ENCODE measurements at places on chromosomes 16 and 17.

DNA sequence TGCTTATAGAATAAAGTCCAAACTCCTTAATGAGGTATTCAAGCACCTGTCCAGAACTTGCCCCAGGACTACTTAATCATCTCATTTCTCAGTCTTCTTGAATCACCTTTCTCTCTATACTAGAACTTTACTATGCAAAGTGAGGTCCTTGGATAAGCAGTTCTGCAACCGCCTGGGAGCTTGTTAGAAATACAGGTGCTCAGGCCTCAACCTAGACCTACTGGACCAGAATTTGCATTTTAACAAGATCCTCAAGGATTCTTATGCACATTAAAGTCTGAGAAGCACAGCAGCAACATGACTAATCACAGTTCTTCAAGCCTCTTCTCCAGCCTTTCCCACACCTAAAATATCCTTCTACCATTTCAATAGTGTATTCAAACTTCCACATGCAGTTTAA, 61.7 kb downstream of the GRB7 start:
- no peak overlapping the region for H3K27ac ChIP-seq
- no peak for DNase-seq

GRCh38 chr17:72952220-72952619, 140.3 kb downstream of the SLC39A11 start:
- DNase-seq, result no peak
- H3K36me3 ChIP-seq, result no peaks in the 10 kb centered on the region
- H3K4me3 ChIP-seq, result no peak overlapping the region
- H3K27me3 ChIP-seq, result peaks cover 2% of the 10 kb centered on the region

DNA sequence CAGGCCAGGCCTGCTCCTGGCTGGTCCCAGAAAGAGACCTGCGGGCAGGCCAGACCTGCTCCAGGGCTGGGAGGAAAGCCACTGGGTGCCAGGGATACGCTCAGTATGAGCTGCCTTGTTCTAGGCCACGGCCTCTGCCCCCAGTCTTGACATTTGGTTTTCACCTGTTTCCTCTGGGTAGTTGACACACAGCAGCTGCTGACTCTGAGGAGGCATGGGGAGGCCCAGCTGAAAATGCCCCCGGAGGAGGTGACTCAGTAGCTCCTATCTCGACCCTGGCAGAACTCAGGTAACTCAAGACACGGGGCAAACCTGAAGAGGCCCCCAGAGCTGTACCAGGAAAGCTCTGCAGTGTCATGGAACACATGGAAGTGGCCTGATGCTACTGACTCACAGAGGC, 13.9 kb upstream of the ADGRG1 start:
- H3K4me3 ChIP-seq, result no peak overlapping the region
- H3K27ac ChIP-seq, result no peak overlapping the region
- no peak for DNase-seq
- H3K4me1 ChIP-seq, result peaks cover 20% of the 10 kb centered on the region
- H3K36me3 ChIP-seq, result no peaks in the 10 kb centered on the region

- peaks cover 55% of the 10 kb centered on the region for H3K4me1 ChIP-seq
- H3K27ac ChIP-seq, result no peak overlapping the region
- peaks cover 40% of the 10 kb centered on the region for H3K27me3 ChIP-seq
- no peak overlapping the region for H3K4me3 ChIP-seq
- H3K36me3 ChIP-seq, result no peaks in the 10 kb centered on the region
These were observed 214.3 kb upstream of the CDH5 start for GRCh38 chr16:66152181-66152580.

GRCh38 chr17:42784409-42784808, 4.0 kb downstream of the WNK4 start:
- H3K36me3 ChIP-seq, result no peaks in the 10 kb centered on the region
- no peak overlapping the region for H3K27ac ChIP-seq
- H3K27me3 ChIP-seq, result peaks cover 61% of the 10 kb centered on the region

DNA sequence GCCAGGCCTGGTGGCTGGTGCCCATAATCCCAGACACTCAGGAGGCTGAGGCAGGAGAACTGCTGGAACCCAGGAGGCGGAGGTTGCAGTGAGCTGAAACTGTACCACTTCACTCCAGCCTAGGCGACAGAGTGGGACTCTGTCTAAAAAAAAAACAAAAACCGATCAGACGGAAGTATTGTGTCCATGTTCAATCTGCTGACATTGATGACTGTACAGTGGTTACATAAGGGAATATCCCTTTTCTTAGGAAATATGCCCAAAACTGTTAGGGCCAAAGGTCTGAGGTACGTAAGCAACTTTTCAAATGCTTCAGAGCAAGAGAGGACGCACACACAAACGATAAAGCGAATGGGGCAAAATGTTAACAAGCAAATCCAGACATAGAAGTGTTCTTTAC, 69.8 kb upstream of the DNAH17 start:
- DNase-seq, result no peak
- H3K4me1 ChIP-seq, result peaks cover 15% of the 10 kb centered on the region
- H3K36me3 ChIP-seq, result no peaks in the 10 kb centered on the region
- H3K27me3 ChIP-seq, result no peaks in the 10 kb centered on the region
- H3K4me3 ChIP-seq, result no peak overlapping the region
- no peak overlapping the region for H3K27ac ChIP-seq

DNA sequence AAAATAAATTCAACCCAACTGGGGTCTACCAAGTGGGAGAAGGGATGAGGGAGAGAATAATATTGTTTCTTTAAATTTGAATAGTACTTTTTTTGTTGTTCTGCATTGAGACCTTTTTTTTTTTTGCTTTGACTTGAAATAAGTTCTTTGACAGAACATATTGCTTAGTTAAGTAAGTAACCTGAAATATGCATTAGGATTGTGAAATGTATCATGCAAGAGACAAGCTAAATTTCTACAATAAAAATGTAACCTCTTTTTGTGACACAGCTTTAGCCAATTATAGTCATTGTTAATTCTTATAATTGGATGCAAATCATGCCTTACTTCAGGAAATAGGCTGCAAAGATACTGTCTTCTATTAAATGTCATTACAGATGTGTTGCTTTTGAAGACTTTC, 150.0 kb upstream of the GOT2 start:
- peaks cover 8% of the 10 kb centered on the region for H3K27me3 ChIP-seq
- H3K4me3 ChIP-seq, result no peak overlapping the region
- H3K27ac ChIP-seq, result no peak overlapping the region

- H3K27me3 ChIP-seq, result peaks cover 1% of the 10 kb centered on the region
- DNase-seq, result no peak
- H3K4me3 ChIP-seq, result no peak overlapping the region
- no peak overlapping the region for H3K27ac ChIP-seq
- peaks cover 6% of the 10 kb centered on the region for H3K4me1 ChIP-seq
- peaks cover 3% of the 10 kb centered on the region for H3K36me3 ChIP-seq
These were observed 44.9 kb downstream of the ABCA8 start for GRCh38 chr17:68910251-68910705.

DNA sequence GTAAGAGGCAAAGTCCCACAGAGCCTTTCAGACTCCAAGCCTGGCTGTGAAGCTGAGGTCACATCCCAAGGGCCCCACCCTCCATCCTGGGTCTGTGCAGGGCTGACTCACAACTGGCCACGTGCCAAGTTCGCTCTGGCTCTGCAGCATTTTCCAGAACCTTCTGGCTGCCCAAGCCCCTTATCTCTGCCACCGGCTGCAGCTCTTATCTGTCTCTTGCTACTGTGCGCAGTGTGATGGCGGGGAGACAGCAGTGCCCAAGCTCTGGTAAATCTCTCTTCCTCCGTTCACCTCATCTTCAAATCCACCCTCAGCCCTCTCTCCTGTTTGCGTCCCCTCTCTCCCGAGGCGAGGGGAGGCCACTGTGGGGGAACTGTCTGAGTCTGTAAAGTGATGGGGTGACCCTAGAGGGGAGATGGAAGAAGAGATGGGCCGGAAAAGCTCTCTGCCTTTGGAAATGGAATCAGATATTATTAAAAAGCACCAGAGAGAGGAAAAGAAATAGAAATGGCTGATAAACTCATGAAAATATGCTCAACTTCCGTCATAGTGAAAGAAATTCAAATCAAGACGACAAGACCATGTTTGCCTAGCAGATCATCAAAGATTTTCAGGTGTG, 162.7 kb upstream of the CDC42EP4 start:
- H3K27ac ChIP-seq, result peak overlapping the region; percentile 85
- H3K4me3 ChIP-seq, result no peak overlapping the region
- peak; percentile 79 for DNase-seq
- peaks cover 29% of the 10 kb centered on the region for H3K4me1 ChIP-seq
